Stimulated activated CD4-positive, alpha-beta T cell treated with anti-CD3 and anti-CD28 coated beads, Interleukin-1b, Interleukin-23, amount 100 ng/mL, for 4 hours (primary cell): ENCODE measurements at places on chromosomes 7 and 10.
A peak's percentile ranks its signal among the peaks of the same experiment; 100 is the strongest.

DNA sequence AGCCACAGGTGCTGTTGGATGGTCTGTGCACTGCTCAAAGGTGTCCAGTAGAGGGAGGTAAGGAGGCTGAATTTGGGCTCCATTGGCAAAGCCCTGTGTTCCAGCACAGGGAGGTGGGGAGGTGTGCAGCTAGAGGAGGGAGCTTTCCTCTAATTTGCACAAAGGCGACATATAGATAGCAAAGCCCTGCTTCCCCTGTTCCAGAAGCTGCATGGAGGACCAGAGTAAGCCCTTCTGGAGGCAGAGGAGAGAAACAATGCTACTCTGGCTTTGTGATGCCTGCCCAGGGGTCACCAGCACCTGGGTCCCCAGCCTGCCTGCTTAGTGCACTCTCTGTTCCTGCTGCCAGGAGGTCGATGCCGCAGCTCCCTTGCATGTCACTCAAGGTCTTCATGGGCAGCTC is 3.4 kb upstream of the ARHGAP22 start:
- DNase-seq, result no peak

- DNase-seq, result no peak
Measured at GRCh38 chr10:580778-581177, 108.7 kb downstream of the DIP2C start.

DNA sequence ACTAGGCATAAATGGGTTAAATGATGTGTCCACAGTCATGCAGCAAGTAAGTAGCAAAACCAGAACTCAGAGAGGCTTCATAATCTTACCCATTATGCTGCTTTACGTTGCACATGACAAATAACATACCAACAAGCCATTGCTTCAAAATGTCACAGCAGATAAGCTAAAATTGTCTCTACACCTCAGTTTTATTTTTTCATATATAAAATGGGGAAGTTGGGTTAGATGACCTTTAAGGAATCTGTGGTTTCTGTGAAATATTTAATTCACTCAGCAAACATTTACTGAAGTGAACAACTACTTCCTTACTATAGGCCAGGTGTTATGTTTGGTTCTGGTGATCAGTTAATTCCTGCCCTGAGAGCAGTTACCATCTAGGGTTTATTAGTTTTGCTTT is 2.2 kb upstream of the ASCC1 start:
- no peak for DNase-seq

DNA sequence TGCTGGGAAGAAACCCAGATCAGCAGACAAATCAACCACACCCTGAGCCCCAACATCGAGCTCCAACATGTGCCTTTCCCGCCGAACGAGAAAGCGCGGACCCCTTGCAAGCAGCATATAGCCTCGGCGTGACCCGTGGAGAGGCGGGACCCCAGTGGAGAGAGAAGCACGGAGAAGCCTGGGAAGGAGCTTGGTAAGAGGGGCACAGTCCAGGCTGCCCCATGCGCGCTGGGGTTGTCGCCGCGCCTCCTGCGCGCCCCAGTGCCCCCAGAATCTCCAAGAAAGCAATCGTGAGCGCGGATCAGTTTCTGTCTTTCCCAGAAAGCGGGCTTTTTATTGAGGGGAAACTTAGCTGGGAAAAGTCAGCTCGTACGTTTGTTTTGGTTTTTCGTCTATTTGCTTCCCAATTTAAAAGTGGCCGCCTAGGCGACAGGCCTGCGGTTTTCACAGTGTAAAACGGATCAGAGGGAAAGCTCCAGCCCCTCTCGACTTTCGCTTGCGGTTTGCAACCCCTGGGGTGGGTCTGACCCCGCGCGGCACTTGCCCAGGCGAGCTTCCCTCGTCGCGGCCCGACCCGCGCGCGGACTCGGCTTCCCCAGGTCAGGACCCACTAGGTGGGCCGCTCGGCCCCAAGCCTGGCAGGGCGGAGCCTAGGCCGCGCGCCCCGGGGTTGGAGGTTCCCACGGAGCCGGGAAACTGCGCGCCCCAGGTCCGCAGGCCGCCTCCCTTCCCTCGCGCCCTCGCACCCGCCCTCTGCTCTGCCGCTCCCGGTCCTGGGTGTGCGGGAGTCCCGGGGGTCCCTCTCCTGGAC is 31.1 kb downstream of the SKIDA1 start:
- peak; percentile 25 for DNase-seq

DNA sequence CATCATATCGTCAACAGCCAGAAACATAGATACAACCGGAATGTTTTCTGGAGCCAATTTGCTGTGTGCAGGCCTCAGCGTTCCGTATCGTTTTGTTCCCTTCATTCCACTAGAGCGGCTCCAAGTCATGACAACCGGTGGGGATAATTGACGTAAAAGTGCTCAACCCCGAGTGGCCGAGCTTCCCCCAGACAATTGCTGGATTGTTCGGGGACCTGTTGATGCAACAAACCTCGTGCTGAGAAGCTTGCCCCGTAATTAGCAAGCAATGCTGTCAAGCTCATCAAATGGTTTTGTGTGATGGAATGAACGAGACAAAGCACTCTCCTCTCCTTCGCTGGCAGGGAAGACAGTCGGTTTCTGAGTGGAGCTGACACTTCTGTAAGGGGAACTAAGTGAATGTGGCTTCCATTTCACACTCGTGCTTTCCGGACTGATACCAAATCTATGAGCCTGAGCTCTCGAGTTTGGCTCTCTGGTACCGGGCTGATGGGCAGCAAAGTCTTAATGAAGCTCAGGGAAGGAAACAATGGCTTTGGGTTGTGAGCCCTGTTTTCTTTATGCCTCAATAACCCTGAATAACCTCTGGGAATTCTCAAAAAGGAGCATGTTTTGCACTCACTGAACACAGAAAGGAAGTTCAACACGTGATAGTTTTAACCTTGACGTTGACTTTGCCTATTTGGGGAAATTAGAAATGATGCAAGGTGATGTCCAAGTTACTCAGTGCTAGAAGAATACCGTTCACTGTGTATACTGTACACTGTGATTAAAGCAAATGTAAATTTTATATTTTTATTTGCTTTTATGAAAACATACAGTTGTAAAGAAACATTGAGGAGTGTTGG is 220.5 kb downstream of the BAMBI start:
- no peak for DNase-seq
